ENCODE measurements at places on chromosomes 11 and 22.

GRCh38 chr22:43733138-43733537 lies 79.0 kb downstream of the EFCAB6 start:
- DNase-seq: no peak

DNA sequence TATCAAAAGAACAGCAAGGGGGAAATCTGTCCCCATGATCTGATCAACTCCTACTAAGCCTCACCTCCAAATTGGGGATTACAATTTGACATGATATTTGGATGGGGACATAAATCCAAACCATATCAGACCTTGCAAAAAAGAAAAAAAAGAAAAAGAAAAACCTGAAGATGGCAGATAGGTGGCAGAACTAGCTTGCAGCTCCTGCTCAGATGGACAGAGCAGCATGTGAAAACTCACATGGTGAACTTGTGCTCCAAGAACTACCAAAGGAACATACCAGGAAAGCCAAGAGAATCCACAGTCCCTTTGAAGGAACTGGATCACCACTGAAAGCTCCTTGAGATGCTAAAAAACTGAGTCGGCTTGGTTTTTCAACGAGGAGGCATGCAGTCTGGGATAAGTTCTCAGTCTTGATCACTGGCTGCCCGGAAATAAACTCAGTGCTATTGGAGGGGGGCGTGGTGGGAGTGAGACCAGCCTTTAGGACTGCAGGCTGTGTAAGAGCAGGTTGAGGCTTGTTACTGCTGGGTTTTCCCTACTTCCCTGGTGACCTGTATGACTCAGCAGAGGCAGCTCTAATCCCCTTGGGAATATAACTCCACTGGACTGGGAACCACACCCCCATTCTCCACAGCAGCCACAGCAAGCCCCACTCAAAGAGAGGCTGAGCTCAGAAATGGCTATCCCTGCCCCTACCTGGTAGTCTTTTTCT lies 358.3 kb upstream of the ARHGAP42 start:
- DNase-seq: no peak

DNA sequence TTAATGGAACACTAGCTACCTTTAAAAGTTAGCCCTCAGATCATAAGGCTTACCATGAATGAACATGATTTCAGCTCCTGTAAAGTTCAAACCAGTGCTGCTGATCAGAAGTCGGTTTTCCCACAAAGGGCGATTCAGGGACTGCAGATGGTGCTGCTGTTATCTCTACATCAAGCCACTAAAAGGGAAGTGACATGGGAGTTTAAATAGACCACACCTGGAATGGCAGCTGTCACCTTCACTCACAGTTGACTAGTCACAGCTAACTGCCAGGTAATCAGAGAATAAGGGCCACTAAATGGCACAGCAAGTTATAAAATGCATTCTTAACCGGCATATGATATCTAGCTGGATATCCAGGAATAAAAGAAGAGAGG lies 581.1 kb upstream of the ARHGAP42 start:
- DNase-seq: no peak

GRCh38 chr11:13290221-13290980 lies 12.8 kb downstream of the BMAL1 start:
- no peak for DNase-seq

GRCh38 chr11:32438346-32438865 lies 3.1 kb upstream of the WT1 start:
- DNase-seq: no peak

DNA sequence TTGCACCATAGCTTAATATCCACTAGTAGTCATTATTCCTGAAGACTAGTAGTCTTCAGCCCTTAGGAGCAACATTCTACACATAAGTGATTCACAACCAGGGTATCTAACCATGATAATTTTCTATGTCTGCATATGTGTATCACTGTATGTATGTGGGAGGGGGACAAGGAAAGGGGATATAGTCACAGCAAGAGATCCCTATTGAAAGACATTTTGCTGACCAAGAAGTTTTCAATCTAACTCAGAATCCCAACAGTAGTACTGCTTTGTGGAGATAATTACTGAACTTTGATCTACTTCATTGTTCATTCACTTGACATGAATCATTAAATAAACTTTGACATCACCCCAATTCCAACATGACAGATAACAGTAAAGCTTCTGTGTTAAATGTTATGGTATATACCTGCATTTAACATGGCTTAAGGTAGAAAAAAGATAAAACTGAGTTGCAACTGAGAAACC lies 10.3 kb downstream of the PIK3C2A start:
- DNase-seq: no peak

DNA sequence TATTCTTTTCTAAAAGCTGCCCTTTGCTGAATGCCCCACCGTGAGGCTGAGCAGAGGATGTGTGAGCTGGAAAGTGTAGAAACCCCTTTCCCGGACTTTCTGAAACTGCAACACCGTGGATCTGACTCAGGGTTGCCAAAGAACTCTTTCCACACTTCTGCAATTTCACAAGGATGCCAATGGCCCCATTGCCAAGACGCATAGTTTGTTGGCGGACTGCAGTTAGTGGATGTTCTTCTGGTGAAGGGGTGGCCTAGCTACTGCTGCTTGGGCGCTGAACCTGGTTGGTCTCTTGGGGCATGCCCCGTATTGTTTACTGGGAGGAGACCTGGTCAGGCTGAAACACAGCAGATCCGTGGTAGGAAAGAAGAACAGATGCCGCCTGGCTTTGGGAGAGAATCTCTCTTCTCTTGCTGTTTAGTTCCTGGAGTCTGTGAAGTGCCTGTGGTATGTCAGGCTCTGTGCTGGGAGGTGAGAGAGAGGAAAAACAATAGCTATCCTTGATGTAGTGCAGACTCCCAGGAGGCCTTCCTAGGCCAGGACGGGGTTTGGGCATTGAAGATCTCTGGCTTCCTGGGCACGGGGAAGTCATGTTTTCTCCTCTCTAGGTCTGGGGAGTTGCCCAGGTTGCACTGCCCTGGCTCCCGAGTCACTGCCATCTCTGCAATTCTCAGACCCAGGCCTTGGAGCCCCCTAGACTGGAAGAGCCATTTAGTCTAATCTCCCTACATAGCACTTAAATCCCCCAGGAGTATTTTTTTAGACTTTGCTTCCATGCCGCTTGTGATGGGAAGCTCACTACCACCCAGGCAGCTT lies 26.9 kb downstream of the CD82 start:
- peak; percentile 59 for DNase-seq

DNA sequence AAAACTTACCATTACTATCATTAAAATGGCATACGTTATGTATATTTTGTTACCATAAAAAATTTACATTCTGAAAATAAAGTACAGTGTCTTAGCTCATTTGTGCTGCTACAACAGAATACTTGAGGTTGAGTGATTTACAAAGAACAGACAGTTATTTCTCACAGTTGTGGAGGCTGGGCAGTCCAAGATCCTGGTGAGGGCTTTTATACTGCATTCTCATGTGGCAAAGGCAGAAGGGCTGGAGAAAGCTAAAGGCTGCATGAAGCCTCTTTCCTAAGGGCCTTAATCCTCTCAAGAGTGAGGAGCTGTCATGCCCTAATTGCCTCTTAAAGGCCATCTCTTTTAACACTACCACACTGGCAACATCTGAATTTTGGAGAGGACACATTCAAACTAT lies 13.3 kb downstream of the GGTLC2 start:
- no peak for DNase-seq

DNA sequence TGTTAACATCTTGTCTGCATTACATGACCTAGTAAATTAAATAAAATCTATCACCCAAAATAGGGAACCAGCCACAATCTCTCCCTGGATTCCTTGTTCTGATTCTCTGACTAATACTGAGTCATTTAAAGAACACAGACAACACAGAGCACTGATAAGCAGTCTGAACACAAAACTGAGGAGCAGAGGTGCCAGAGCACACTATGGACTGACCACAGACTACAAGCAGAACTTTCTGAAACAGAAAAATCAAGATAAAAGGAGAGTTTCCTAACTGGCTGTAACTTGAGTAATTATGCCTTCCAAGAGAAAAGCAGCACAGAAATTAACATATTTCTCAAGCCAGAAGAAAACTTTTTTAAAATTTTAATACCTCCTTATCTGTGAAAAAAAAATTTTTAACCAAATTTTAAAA lies 128.8 kb downstream of the SGSM3 start:
- no peak for DNase-seq

GRCh38 chr22:42869888-42870480 lies 12.9 kb upstream of the ARFGAP3 start:
- no peak for DNase-seq

- DNase-seq: no peak
Observed at GRCh38 chr22:19704355-19705015, 9.8 kb upstream of the SEPTIN5 start.
